ENCODE measurements at places on chromosomes 5 and 9.

GRCh38 chr5:107396351-107396690 lies 274.4 kb downstream of the EFNA5 start:
- no peak overlapping the region for H3K27ac ChIP-seq
- no peak for DNase-seq
- H3K4me3 ChIP-seq, result no peak overlapping the region
- H3K27me3 ChIP-seq, result no peaks in the 10 kb centered on the region
- no peaks in the 10 kb centered on the region for H3K36me3 ChIP-seq
- peaks cover 28% of the 10 kb centered on the region for H3K4me1 ChIP-seq

- H3K4me1 ChIP-seq, result no peaks in the 10 kb centered on the region
- DNase-seq, result peak; percentile 37
- H3K36me3 ChIP-seq, result peaks cover 37% of the 10 kb centered on the region
- no peaks in the 10 kb centered on the region for H3K27me3 ChIP-seq
- H3K27ac ChIP-seq, result no peak overlapping the region
Measured at GRCh38 chr9:99231711-99232110, 9.6 kb downstream of the SEC61B start.

DNA sequence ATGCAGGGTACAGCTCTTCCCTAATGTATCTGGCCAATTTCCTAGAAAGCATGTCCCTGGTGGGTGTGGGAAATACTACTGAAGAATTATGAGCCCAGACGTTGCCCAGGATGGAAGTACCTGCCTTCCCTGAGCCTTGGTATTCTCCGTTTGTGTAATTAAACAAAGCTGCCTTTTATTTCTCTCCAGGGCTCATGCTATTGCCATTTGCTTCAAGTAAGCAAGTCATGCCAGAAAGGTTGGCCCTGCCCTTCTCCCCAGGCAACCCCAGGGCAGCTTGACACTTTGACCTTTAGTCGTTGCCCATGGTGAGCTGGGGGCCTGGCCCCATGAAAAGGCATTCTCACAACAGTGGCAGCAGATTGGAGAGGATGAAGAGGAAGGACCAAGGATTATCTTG lies 4.4 kb downstream of the COL27A1 start:
- no peak overlapping the region for H3K27ac ChIP-seq
- H3K36me3 ChIP-seq, result no peaks in the 10 kb centered on the region
- peaks cover 4% of the 10 kb centered on the region for H3K4me1 ChIP-seq
- DNase-seq, result no peak

- no peak overlapping the region for H3K27ac ChIP-seq
- DNase-seq, result no peak
- H3K27me3 ChIP-seq, result peaks cover 10% of the 10 kb centered on the region
- H3K4me3 ChIP-seq, result no peak overlapping the region
- no peaks in the 10 kb centered on the region for H3K4me1 ChIP-seq
- no peaks in the 10 kb centered on the region for H3K36me3 ChIP-seq
Measured at GRCh38 chr5:140093866-140094265, 20.0 kb upstream of the PURA start.

GRCh38 chr9:121974421-121974820 lies 118.7 kb downstream of the TTLL11 start:
- H3K27me3 ChIP-seq, result no peaks in the 10 kb centered on the region
- no peak overlapping the region for H3K4me3 ChIP-seq
- no peaks in the 10 kb centered on the region for H3K36me3 ChIP-seq
- no peak for DNase-seq
- H3K4me1 ChIP-seq, result no peaks in the 10 kb centered on the region

DNA sequence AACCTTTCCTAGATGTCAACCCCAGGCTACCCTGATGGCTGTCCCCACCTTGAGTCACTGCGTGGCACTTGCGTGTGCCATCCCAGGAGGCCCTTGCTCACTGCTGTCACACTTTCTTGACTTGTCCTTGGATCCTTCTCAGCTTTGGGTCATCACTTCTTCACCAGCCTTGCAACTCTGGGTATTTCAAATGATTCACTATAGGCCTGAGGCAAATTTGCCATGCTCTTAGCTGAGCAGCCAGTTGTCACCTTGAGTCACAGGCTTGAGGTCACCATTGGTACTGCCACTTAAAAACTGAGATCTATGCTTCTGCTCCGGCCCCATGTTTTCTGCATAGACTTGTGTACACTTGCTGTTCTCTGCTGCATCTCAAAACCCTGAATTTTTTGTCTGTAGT lies 84.7 kb downstream of the BASP1 start:
- no peak for DNase-seq
- H3K27me3 ChIP-seq, result no peaks in the 10 kb centered on the region
- H3K4me3 ChIP-seq, result no peak overlapping the region
- no peaks in the 10 kb centered on the region for H3K36me3 ChIP-seq

DNA sequence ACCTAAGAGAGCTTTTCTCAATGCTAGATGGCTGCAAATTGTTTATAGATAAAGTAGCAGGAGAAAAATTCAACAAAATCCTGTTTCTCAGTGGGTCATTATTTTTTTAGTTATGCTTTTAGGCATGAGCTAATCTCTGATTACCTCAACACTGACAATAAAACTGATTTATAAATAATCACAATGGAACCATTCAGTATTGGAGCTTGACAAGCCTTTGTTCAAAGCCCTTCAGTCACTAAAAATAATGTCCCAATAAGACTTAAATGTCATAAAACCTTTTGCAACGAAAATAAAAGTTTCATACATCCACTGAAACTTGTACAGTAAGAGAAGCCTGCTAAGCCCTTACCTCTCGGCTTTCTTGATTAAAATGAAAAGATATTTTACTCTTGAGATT lies 27.2 kb downstream of the PTPDC1 start:
- DNase-seq, result no peak
- no peaks in the 10 kb centered on the region for H3K27me3 ChIP-seq
- H3K36me3 ChIP-seq, result no peaks in the 10 kb centered on the region
- no peak overlapping the region for H3K27ac ChIP-seq

DNA sequence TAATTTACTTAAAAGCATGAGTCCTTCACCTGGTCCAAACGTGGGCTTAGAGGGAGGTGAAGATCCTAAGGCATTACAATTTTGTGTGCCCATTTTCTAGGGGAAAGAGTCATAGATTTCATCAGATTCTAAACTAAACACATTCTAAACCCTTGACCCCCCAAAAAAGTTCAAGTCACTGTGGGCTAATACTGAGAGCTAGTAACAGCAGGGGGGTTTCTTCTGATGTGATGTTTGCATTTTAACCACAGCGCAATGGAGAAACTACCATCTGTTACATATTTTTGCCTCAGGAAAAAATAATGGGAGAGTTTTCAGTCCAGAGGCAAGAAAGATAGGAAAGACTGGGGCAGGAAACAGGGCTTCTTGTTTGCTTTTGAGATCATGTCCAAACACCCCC lies 110.8 kb upstream of the SLC1A3 start:
- peaks cover 11% of the 10 kb centered on the region for H3K27me3 ChIP-seq
- H3K36me3 ChIP-seq, result no peaks in the 10 kb centered on the region
- H3K4me3 ChIP-seq, result no peak overlapping the region
- peaks cover 33% of the 10 kb centered on the region for H3K4me1 ChIP-seq

DNA sequence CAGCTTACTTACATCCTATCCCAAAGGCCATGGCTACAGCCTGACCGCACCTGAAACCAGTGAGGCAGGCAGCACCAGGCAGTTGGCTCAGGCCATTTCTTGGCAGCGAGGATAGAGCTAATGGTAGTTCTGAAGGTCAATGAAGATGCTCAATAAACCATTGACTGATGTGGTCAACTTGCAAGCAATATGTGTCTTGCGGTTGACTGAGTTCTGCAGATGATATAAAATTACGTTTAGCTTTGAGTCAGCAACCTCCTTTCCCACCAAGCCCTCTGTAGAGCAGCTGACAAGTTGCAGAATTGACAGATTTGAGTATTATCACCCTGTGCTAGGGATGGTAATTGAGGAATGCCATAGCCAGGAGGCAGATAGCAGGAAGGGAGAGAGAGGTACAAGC lies 189.0 kb upstream of the PUM3 start:
- DNase-seq, result no peak
- H3K27ac ChIP-seq, result no peak overlapping the region
- peaks cover 12% of the 10 kb centered on the region for H3K4me1 ChIP-seq
- H3K4me3 ChIP-seq, result no peak overlapping the region
- H3K36me3 ChIP-seq, result no peaks in the 10 kb centered on the region

DNA sequence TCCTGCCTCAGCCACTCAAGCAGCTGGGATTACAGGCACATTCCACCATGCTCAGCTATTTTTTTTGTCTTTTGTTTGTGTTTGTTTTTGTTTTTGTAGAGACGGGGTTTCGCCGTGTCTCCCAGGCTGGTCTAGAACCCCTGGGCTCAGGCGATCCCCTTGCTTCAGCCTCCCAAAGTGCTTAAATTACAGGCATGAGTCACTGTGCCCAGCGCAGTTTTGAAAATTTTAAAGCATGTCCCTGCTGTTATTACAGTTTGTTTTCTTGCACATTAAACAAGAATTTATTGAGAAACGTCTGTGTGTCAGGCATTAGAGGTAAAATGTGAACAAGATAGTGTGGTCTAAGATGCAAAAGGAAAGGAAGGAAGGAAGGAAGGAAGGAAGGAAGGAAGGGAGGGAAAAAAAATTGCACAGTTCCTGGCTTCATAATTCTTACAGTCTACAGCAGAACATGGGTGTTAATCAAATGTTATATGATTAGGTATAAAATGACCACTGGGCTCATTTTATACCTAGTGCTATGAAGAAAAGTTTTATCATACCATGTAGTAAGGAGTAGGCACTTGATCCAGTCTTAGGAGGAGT lies 205.4 kb downstream of the SNX18 start:
- H3K27ac ChIP-seq, result peak overlapping the region; percentile 99
- peaks cover 80% of the 10 kb centered on the region for H3K4me1 ChIP-seq
- no peak overlapping the region for H3K4me3 ChIP-seq
- H3K27me3 ChIP-seq, result no peaks in the 10 kb centered on the region
- peak; percentile 97 for DNase-seq
- H3K36me3 ChIP-seq, result no peaks in the 10 kb centered on the region

DNA sequence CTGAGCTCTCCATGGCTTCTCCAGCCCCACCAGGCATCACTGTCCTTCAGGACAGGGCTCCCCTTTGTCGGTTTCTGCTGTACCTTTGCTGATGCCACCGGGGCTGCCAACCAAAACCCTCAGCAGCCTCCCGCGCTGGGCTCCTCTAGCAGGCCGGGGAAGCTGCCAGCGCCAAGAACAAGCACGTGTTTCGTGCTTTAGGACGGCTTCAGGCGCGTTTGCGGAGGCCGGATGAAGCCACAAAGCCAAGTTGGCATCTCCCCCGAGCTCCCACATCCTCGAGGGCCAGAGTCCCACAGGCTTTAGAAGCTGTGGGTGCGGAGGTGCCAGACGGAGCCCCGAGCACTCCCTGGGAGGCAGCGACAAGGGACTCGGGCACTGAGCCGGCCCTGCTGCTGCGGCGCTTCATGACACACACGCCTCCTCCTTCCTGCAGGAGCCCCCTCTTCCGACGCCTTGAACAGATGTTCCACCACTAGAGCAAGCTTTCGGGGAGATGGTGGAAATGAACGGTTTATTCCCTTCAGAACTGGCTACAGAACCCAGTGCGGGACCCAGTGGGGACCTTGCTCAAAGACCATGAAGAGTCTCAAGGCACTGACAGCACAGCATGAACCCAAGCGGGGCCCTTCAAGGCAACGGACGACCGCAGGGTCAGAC lies 36.7 kb downstream of the SARDH start:
- H3K4me1 ChIP-seq, result peaks cover 17% of the 10 kb centered on the region
- H3K27ac ChIP-seq, result no peak overlapping the region
- no peak overlapping the region for H3K4me3 ChIP-seq
- DNase-seq, result no peak
- no peaks in the 10 kb centered on the region for H3K36me3 ChIP-seq

DNA sequence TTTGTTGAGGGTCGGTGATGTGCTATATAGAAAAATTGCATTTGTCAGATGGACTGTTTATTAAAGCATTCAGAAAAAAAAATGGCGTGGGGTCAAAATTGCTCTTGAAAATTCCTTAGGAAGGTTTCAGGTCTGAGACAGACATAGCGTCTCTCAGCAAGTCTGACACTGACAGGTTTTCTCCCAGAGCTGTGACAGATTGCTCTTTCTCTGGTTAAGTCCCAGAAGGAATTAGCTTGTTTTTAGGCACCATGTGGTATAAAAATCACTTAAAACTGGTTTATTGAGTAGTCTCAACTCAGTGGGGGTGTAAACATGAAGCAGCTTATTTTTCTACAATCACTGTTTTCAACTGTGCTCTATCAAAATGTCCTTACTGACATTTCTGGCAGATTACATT lies 1379.8 kb downstream of the MAT2B start:
- no peak overlapping the region for H3K4me3 ChIP-seq
- H3K27ac ChIP-seq, result no peak overlapping the region
- H3K36me3 ChIP-seq, result no peaks in the 10 kb centered on the region
- H3K27me3 ChIP-seq, result no peaks in the 10 kb centered on the region
- DNase-seq, result no peak

GRCh38 chr5:63401436-63402046 lies 560.7 kb downstream of the HTR1A start:
- peak; percentile 68 for DNase-seq
- H3K36me3 ChIP-seq, result no peaks in the 10 kb centered on the region
- no peak overlapping the region for H3K4me3 ChIP-seq
- H3K27ac ChIP-seq, result no peak overlapping the region
- H3K27me3 ChIP-seq, result peaks cover 19% of the 10 kb centered on the region

DNA sequence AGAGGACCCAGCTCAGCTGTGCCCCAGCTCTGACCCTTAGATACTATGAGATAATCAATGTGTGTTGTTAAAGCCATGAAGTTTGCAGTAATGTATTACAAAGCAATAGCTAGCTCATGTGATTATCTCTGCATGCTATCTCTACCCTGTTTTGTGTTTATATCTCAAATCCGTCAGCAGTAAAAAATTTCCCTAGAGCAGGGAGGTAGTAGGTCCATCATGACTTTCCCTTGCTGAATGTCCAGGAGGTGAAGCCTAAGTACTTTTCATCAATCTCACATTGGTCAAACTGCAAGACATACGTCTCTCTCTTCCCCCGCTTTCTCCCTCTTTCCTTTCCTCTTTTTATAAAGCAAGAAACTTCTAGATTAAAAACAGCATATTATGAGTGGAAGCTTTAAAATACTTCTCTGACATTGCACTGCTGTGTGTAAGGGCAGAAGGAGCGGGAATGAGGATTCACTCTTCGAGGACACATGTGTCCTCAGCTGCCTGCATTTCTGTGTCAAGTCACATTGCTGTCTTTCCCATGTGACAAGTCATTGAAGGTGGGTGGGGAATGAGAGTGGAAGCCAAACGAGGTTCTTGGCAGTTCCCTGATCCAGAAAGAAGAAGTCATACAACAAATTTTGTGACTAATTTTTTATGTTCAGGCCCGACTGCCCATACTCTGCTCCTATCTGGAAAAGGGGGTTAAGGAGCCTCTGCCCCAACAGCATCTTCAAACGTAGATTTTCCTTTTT lies 93.1 kb upstream of the RETREG1 start:
- H3K27ac ChIP-seq, result no peak overlapping the region
- peaks cover 12% of the 10 kb centered on the region for H3K4me1 ChIP-seq
- H3K36me3 ChIP-seq, result peaks cover 60% of the 10 kb centered on the region
- no peak overlapping the region for H3K4me3 ChIP-seq

DNA sequence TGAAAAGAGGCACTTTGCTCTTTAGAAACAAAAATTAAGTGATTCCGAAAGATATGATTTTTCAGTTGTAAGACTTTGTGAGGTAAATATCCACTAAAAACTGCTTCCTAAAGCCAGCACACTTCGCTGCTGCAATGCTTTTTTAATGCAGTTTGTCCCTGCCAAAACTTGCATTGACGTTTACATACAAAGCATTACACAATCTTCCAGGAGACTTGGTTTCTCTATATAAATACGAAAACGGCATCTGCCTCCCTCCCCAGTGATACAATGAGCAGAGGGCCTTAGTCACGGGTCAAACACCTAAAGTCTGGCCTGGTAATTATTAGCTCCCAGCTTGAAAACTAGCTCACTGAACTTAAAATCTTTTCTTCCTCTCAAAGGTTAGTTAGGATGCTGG lies 170.7 kb downstream of the TSSK1B start:
- no peak overlapping the region for H3K27ac ChIP-seq
- DNase-seq, result no peak
- H3K4me3 ChIP-seq, result no peak overlapping the region
- no peaks in the 10 kb centered on the region for H3K27me3 ChIP-seq
- H3K36me3 ChIP-seq, result no peaks in the 10 kb centered on the region
